Dorsolateral prefrontal cortex (tissue), 122 donors: ENCODE measurements at places on chromosomes 12 and 14. TPM values are rescaled to one million over a fixed set of nuclear protein-coding genes. Genes with fewer than 3 reads are reported as not detected.

DNA sequence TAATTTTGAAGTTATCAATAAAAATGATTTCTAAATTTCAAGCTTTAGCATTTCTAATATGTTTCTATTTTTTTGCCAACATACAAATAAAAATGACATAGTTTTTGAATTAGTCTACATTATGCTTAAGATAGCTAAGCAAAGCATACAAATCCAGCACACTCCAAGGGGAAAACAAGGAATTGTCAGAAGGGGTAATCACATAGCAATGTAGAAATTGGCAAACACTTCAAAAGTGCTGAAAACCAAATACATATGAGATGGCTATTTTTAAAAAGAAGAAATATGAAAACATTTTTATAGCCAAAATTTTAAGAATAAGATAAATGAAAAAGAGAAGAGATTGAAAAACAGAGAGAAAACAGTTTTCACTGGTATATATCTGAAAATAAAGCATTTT lies 308.0 kb downstream of the SLC6A15 start:
- no peak for DNase-seq

DNA sequence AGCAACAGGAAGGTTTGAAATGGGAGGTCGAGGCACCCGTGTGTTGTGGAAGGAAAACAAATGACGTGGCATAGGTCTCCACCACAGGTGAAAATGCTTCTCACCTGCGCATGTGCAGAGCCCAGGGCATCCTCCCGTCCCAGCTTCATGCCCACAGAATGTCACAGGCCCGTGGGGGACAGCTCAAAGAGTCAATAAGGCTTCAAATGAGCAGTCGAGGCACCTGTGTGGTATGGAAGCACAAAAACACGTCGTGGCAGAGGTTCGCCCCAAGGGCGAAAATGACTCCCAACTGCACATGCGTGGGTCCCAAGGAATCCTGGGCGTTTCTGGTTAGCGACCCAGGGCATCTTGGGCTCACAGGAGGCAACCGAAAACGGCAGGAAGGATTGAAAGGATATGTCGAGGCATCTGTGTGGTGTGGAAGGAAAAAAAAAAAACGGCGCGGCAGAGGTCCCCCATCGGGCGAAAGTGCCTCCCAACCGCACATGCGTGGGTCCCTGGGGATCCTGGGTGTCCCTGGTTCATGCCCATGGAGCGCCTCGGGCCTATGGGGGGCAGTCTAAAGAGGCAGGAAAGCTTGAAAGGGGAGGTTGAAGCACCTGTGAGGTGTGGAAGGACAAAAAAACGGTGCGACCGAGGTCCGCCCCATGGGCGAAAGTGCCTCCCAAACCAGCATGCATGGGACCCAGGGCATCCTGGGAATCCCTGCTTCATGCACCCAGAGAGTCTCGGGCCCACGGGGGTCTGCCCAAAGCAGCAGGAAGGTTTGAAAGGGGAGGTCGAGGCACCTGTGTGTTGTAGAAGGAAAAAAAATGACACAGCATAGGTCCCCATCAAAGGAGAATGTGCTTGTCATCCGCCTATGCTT lies 578.5 kb downstream of the ALG10 start:
- peak; percentile 13 for DNase-seq

- no peak for DNase-seq
Observed at GRCh38 chr12:77947746-77948145, 117.1 kb downstream of the NAV3 start.

- no peak for DNase-seq
Observed at GRCh38 chr12:6336079-6336888, 5.6 kb downstream of the TNFRSF1A start.

- no peak for DNase-seq
Observed at GRCh38 chr14:72699852-72700257, 194.0 kb downstream of the DPF3 start.

DNA sequence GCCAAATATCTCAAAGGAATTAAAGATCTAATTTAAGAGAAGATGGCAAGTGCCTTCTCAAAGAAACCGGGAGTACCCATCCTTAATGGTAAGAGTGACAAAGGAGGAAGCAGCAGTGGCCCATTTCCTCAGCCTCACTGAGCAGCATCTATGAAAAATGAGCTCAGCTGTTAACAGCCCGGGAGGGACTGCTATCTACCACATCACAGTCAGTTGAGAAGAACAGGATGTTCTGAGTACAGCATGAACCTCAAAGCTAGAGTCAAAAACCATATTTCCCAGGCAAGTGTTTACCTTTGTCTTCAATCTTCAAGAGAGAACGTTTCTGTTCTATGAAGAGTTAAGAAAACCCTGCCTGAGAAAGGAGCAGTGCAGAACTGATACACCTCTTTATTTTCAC lies 115.0 kb downstream of the BTG1 start:
- DNase-seq, result no peak

The SERPINA12 gene
- not detected for total RNA-seq

The SLC25A47 gene
- total RNA-seq, result not detected

- DNase-seq, result no peak
Observed at GRCh38 chr14:58978343-58978742, 210.1 kb upstream of the DAAM1 start.

The TDRD9 gene
- total RNA-seq, result 6.8 TPM

DNA sequence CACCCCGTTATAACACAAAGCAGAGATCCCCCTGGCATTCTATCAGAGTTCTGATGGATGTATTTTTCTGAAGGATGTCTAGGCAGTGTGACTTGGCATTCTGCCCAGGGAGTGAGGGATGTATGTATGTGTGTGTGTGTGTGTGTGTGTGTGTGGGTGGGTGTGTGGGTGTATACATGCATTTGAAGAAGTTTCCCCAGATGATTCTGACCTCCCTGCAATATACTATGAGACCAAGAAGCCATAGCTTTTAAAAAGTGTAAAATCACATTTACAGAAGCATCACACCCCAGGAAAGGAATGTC lies 59.7 kb upstream of the NAP1L1 start:
- DNase-seq, result no peak

The COX8C gene
- not detected for total RNA-seq

- no peak for DNase-seq
Observed at GRCh38 chr14:71319666-71320065, 412.4 kb downstream of the PCNX1 start.

GRCh38 chr14:102496331-102496691 lies 13.3 kb downstream of the ANKRD9 start:
- no peak for DNase-seq

DNA sequence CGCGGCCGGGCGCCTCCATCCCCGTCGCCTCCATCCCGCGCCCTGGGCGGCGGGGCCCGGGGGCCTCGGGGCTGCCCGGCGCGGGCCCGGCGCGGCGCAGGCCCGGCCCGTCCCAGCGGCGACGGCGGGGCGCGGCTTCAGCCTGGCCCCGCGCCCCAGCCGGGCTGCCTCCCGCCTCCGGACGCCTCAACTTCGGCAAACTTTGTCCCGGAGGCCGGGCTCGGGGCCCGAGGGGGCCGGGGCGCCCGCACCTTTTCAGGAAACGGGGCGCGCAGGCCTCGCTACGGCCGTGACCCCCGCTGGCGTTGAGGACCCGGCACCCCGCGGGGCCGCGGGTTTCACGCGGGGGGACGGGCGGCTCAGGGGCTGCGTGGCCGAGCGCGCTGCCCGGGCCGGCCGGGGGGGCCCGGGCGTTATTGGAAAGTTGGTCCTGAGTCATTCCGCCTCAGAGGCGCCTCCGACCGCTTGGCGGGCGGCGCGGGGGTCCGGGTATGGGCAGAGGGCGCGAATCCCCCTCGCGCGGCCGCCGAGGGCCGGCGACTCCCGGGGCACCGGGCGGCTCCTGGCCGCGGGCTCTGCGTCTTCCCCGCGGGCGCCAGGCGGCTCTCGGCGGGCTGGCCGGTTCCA lies 575 bp downstream of the TRAF3 start:
- DNase-seq, result no peak

The CLECL1 gene
- total RNA-seq, result not detected

GRCh38 chr14:102933618-102934231 lies 11.3 kb downstream of the AMN start:
- DNase-seq, result no peak

DNA sequence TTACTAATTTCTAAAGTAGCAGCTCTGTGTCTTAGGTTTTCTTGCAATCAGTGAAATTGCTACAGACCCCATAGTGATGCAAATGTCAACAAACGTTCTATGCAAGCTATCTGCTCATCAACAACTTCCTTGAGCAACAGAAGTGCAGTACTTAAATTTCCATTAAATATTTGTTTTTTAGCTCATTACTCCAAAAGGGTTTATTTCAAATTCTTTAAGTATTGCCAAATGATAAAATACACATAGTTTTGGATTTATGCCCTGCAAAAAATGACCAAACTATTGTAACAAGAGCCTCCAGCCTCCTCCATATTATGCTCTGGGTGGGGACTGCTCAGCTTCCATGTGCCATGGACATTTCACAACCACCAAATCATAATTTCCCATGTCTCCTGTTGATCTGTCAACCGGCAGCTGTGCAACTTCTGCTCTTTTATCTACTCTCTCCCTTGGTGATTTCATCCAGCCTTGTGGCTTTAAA lies 4.4 kb downstream of the BDKRB1 start:
- no peak for DNase-seq

The BBOF1 gene
- 10.9 TPM for total RNA-seq

- DNase-seq, result no peak
Observed at GRCh38 chr14:80977221-80977620, 21.8 kb downstream of the TSHR start.

- DNase-seq, result no peak
Observed at GRCh38 chr14:100201701-100202100, 37.2 kb upstream of the YY1 start.

GRCh38 chr12:30978639-30979038 lies 52.1 kb downstream of the TSPAN11 start:
- DNase-seq, result no peak

- DNase-seq, result no peak
Observed at GRCh38 chr12:95942101-95942523, 302 bp downstream of the CCDC38 start.

The TEX52 gene
- total RNA-seq, result not detected

- DNase-seq, result no peak
Observed at GRCh38 chr14:84927096-84927827, 602.7 kb upstream of the FLRT2 start.

The MAP1LC3B2 gene
- total RNA-seq, result 6.4 TPM

The RHOJ gene
- total RNA-seq, result 22.9 TPM

DNA sequence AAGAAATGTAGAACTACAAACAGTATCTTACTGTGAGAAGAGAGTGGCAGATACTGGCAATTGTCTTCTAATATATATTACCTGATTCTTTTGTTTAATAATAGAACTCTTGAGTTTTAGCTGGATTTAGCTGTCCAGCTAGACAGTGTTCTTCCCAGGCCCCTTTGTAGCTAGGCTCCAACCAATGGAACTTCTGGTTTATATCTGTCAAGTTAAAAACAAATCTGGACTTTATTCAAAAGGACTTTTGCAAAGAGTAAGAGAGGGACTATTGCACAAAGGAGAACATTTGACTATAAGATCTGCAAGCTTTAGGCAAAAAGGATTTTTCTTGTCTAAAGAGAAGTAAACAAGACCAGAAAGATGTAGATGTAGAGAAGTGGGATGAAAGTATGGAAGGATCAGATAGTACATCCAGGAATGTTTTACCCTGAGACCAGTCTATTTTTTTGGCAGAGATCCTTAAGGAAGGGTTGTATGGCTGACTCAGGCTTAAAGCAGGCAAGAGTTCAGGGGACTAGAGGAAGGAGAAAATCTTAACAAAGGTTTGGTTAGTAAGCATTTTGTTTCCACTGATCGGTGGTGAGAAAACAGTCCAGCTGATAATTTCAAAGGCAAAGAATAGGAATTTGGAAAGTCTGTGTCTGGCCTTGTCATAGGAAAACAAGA lies 111.1 kb upstream of the PLEKHA5 start:
- no peak for DNase-seq

DNA sequence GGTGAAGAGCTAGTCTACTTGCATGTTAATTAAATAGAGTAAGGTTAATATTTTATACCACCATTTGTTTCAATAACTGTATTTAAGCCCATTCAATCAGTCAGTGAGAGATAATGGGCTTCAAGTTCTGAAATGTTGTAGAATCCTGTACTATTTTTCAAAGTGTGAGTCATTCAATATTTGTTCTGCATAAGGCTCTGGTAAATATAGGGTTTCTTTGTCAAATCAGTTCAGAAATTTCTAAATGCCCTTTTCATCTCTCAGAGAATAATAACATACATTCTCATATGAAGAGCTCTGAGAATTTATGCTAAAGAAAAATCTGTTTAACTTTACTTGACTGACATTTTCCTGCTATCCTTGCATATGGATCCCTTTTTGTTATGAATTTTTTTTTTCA lies 493.3 kb downstream of the TMTC2 start:
- DNase-seq, result no peak

The NCAPD2 gene
- 19.0 TPM for total RNA-seq

The SMIM41 gene
- total RNA-seq, result not detected

GRCh38 chr12:29287622-29288021 lies 93.3 kb downstream of the ERGIC2 start:
- DNase-seq, result no peak

GRCh38 chr14:92513966-92514843 lies 624 bp downstream of the RIN3 start:
- DNase-seq, result no peak
